Cortex of kidney (tissue), 1 donor: ENCODE measurements at places on chromosomes 7 and 10.

DNA sequence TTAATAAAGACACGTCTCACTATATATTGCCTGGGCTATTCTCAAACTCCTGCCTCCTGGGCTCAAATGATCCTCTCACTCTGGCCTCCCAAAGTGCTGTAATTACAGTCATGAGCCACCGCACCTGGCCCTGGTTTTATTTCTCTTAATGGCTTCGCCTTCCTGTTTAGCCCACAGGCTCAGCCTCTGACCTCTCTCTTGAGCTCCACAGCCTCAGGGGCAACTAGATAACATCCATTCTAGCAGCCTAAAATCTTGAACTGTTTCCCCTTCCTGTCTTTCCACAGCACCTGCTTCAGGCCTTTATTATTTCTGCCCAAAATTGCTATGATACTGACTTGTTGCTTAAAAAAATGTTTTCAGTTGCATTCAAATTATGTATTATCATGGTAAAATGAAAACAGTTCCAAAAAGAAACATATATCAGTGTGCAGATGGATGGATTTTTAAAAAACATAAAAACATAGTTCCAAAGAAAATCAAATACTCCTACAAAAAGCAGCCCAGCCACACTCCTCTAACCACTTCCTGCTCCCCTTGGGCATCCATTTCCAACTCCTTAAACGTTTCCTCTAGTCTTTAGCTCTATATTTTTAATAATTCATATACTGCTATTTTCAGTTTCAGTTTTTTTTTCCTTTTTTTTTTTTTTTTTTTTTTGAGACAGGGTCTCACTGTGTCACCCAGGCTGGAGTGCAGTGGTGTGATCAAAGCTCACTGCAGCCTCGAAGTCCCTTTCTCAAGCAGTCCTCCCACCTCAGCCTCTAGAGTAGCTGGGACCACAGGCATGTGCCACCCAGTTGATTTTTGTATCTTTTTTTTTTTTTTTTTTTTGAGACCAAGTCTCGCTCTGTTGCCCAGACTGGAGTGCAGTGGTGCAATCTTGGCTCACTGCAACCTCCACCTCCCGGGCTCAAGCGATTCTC lies 5.1 kb upstream of the BAZ1B start:
- DNase-seq = no peak

DNA sequence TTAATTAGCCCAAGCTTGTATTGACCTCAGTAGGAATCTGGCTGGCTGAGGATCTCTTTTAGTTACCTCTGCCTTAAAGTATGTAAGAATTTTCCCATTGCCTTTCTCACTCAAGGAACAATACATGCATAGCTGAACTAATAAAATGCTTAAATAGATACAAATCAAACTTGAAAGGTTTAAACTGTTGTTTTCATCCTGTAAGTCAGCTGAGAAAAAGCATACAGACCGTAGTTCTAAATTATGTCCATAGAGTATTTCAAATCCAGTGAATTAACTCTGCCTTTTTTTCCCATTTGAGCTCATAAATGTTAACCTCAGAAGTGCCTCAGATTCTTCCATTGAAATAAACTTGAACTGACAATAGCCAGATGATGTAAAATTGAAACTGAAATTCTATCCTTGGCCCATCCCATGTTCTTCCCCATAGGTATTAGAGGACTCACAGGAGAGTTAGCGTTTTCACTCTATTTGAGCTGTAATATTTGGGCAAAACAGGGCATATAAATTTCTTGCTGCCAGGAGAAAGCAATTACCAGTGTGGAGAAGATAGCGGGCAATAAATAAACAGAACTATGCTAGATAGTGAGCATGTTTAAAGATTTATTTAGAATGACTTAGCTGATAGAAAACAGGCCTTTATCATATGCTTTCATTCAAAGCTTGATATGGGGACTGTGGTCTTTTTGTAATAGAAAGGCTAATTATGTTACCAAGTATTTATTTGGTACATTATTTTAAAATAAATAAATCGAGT lies 163.7 kb downstream of the WNT2 start:
- no peak for DNase-seq

GRCh38 chr10:44465401-44466115 lies 80.7 kb upstream of the CXCL12 start:
- DNase-seq = no peak

- DNase-seq = no peak
Observed at GRCh38 chr10:69071610-69072009, 16.3 kb upstream of the SRGN start.

- DNase-seq = no peak
Observed at GRCh38 chr10:22681783-22682183, 32.6 kb downstream of the PIP4K2A start.

DNA sequence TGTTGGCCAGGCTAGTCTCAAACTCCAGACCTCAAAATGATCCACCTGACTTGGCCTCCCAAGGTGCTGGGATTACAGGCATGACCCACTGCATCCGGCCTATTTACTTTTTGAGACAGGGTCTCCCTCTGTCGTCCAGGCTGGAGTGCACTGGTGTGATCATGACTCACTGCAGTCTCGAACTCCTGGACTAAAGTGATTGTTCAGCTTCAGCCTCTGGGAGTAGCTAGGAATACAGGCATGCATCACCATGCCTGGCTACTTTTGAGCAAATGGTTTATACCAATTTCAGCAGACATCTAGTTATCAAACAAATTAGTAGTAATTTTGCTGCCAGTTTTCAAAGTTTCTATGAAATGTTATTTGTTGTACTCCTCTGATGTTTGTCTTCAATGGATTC lies 2.2 kb upstream of the WAC start:
- DNase-seq = no peak

DNA sequence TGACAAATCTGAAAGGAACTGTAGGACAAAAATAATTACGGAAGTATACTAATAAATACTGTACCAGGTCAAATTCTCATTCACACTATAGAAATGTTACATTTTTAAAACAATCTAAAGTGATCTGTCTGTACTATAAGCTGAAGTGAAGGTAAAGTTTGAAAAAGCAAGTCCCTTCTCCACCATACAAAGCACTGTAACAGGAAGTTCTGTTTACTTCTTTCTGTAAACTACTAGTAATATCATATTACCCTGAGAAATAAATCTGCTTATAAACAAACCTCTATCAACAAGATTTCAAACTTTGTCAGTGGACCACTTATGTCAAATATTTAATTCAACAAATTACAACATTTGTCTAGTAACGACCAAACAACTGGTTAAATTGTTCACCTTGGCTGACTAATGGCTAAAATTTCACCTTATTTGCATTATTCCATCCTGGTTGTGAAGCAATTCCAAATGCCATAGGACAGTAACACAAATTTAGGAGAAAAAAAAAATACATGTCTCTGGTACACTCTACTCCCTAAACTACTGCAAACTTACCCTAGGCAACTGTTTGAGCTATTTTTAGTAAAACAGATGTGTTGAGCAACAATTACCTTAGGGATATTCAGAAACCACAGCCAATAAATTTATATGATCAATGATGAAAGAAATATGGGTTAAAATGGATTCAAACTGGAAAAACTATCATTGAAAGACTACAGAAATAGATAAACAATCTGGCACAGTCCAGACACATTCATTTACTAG lies 126.0 kb downstream of the NRBF2 start:
- DNase-seq = no peak

GRCh38 chr7:148327379-148327778 lies 263.2 kb upstream of the C7orf33 start:
- DNase-seq = no peak

DNA sequence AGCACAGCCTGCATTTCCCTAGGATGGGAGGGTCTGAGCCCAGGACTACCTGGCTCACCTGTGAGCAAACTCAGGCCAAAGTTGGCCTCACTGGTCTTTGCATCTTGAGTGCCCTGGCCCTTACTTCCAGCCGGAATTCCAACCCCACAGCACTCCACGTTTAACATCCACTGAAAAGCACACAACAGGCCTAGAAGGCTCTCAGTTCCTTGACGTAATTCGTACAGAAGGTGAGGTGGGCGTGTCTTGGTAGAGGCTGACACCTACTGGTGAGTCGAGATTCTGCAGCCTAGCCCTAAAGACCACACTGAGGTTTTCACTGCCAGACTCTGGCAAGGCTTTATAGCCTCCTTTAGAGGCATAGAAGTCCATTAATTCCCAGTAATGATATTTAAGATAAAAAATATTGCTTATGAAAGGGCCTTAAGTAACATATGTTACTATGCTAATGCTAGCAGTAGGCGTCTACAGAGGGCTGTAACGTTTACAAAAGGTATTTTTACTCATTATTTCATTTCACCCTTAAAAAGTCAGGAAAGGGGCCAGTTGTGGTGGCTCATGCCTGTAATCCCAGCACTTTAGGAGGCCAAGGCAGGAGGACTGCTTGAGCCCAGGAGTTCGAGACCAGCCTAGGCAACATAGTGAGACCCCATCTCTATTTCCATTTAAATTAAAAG lies 95.8 kb downstream of the HIP1 start:
- DNase-seq = no peak

- DNase-seq = no peak
Observed at GRCh38 chr7:105674200-105674920, 93.1 kb upstream of the EFCAB10 start.

DNA sequence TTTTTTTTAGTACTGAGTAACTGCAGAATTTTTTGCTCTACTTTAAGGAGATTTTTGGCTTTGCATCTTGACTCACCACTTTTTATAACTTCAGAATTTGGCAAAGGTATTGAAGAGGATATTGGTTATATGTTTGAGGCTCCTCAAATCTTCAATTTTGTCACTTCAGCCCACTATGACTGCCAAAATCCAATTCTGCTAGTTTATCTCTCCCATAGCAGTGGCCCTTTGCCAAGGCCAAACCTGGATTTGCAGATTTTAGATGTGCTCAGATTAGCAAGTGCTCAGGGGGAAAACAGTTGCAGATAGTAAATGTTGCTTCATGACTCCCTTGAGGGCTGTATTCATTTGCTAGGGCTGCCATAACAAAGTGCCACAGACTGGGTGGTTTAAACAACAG lies 427.5 kb downstream of the ADRA2A start:
- no peak for DNase-seq

GRCh38 chr10:124748166-124748565 lies 4.0 kb upstream of the FAM53B start:
- no peak for DNase-seq

DNA sequence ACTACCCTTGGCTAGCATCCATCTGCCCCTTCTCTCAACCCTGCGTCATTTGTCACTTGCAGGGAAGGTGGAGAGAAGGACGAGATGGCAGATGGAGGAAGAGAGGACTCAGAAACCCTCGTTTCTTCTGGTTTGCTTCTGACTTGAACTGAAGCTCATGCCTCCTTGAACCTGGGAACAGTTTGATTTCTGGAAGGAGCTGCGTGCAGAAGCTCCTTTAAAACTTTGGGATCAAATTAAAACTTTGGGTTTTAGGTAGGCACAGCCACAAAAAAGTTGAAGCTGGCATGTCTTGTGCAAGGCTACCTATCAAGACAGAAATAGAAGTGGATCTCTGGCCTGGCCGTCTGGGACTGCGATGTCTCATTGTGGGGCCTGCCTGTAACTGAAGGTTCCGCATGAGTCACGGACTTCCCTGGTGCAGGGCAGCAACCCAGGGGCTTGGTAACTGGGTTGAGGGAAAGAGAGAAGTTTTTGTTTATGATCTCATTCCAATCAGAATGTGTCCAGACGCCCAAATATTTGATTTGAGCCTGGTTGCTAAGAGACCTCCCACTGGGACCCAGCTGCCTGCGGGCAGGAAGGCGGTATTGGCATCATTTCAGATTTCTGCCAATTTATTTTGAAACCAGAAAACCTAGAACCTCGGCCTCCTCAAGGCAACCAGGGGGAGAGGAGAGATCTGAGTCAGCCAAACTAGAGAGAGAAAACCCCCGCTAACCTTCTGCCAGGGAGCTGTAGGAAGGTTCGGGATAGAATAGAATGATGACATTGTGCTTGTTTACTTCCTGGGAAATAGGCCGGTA lies 15.8 kb upstream of the CAMK1D start:
- no peak for DNase-seq

- no peak for DNase-seq
Observed at GRCh38 chr10:5314840-5315239, 49.9 kb upstream of the UCN3 start.

- DNase-seq = no peak
Observed at GRCh38 chr7:15327001-15327400, 234.8 kb downstream of the AGMO start.

DNA sequence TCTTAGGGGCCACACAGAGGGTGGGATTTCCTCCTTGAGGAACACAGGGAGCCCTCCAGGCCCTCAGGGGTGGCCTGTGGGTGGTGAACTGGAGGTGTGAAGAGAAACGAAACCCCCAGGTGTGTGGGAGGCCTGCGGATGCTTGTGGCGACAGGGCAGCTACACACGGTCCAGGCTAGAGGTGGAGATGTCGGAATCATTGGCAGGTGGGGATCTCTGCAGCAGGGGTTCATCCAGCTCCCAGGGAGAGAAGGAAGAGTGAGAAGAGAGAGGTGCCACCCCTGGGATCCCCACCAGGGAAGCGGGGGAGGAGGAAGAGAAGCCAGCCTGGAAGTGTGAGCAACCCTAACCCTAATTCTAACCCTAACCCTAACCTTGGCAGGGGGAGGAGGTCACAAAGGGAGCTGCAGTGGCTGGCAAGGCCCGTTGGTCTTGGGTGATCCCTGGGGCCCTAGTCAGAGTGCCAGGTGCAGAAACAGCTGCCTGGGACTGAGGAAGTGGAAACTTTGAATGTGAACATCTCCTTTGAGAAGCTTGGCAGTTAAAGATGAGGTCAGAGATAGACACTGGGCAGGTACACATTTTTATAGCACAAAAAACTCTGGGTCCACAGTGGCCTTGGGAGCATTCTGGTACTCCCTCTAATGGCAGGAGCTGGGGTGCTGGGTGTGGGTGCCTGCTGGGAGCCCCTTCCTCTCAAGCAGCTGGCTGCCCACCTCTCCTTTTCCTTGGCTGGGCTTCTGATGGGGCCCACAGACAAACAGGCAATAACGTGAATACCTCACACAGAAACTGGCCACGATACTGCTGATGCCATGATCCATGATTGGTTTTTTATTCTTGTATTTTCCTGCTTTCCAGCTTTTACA lies 6.8 kb upstream of the AEBP1 start:
- no peak for DNase-seq

GRCh38 chr7:39306016-39306570 lies 260.1 kb upstream of the YAE1 start:
- DNase-seq = no peak

DNA sequence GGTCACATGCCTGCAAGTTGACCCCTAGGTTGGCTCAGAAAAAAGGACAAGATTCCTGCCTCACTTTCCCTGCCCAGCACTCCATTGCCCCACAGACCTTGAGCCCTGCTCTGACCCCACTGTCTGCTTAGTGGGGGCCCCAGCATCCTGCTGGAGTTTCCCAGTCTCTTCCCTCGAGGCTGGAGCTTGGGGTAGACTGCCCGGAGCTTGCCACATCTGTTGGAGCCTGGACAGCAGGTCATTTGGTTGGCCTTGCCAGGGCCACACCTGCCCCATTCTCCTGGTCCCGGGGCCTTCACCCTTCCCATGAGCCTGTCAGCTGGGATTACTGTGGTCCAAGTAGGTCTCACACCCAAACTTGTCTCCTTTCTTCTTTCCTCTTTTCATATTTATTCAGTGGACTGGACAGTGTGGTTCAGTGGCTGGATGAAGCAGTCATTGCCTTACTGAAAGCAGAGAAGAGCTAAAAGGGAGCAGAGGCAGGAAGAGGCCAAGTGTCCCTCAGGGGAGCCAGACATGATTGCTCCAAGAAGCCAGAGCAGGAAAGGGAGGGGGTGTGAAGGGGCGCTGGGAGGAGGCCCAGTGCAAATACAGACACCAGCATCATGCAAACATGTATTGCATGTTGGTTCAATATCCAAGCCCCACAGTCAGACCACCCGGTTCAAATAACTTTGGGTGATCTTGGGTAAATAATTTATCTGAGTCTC lies 56.2 kb upstream of the CACUL1 start:
- DNase-seq = no peak
